AG09319 (cell line): ENCODE measurements at places on chromosomes 2 and 18.

GRCh38 chr2:11492244-11492643 is 26.3 kb upstream of the E2F6 start:
- no peak for DNase-seq

DNA sequence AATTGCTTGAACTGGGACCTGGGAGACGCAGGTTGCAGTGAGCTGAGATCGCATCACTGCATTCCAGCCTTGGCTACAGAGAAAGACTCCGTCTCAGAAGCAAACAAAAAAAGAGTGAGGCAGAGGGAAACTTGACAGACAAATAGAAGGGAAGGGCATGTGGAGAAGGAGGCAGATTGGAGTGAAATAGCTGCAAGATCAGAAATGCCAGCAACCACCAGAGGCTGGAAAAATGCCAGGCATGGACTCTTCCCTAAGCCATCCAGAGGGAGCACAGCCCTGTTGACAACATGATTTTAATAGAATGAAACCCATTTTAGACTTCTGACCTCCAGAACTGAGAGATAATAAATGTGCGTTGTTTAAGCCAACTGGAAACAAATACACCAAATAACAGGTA is 447.2 kb upstream of the SPHKAP start:
- no peak for DNase-seq

- no peak for DNase-seq
Measured at GRCh38 chr2:186702006-186702405, 8.1 kb downstream of the FAM171B start.

- no peak for DNase-seq
Measured at GRCh38 chr2:143252138-143252907, 123.1 kb downstream of the ARHGAP15 start.

- DNase-seq: no peak
Measured at GRCh38 chr18:75034937-75035336, 174.0 kb downstream of the PTGR3 start.

DNA sequence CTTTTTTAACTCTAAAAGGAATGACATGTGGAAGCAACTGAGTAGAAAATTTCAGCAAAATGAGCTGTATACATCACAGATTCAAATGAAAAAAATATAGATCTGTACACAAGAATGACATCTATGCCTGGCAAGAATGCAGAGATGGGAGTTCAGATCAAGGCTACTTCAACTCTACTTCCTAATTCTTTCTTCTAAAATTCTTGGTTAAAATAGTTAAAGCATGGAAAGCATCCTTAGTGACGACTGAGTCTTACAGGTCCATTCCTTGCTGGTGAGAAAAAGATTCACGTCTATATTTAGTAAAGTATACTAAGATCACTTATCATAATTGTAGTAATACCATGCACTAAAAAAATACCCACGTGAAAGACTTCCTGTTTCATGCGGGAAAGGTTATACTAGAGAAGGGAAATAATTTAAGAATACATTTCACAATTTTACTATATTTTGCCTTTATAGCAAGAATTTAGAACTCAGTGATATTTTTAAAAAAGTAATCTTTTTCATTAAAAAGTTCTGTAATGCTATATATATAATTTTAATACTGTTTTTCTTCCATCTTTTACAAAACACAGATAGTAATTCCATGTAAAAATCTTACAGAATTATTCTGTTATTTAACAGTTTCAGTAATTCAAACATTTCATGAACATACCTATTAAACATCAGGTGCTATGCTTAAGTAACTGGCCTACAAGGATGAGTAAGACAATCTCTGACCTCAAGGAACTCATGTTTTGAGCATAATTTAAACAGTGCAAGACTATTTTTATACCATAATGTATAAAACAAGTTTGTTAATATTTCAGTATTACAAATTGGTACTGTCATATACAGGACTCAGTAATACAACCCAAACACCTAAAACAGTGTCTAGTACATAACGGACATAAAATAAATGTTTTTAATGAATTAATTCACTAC is 159.6 kb downstream of the BAZ2B start:
- no peak for DNase-seq

GRCh38 chr2:36919041-36919837 is 47.1 kb downstream of the STRN start:
- no peak for DNase-seq

GRCh38 chr2:210961249-210961648 is 404.9 kb downstream of the CPS1 start:
- DNase-seq: no peak

DNA sequence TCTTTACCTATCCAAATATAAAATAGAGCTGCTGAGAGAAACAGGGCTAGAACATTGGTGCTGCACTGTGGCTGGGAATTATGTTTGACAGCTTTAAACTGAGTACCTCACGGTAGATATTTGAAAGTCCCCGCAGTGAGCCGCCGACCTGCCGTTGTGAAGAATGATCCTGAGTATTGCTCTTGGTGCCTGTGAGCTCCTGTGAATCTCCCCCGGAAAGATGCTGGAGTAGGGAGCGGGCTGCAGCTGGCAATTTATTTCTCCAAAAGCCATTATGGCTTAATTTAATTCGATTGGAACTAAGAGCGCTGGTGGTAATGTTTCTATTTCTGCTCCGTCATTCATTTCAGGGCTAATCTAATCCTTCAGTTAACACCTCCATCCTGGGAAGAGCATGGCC is 129.4 kb upstream of the TPO start:
- DNase-seq: no peak

GRCh38 chr18:48879008-48879431 is 71.7 kb downstream of the SMAD7 start:
- no peak for DNase-seq

GRCh38 chr2:100390001-100390940 is 27.2 kb downstream of the CHST10 start:
- DNase-seq: no peak

DNA sequence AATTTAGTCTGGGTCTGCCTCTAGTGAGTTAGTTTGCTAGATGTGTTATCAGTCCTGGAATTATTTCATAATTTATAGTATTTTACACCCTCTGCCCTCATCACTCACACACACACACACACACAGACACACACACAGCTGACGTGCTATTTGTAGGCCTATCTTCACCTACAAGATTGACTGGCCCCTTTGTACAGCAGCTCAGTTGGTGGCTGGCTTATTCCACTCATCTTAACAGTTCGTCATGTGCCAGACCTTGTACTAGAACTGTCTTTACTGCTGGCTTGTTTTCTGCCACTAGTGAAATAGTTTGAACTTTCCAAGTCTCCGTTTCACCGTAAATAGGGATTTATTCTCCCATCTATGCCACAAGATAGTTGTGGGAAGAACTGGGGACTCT is 21.3 kb downstream of the CENPO start:
- DNase-seq: no peak

GRCh38 chr2:64277101-64277849 is 133.1 kb upstream of the PELI1 start:
- no peak for DNase-seq

DNA sequence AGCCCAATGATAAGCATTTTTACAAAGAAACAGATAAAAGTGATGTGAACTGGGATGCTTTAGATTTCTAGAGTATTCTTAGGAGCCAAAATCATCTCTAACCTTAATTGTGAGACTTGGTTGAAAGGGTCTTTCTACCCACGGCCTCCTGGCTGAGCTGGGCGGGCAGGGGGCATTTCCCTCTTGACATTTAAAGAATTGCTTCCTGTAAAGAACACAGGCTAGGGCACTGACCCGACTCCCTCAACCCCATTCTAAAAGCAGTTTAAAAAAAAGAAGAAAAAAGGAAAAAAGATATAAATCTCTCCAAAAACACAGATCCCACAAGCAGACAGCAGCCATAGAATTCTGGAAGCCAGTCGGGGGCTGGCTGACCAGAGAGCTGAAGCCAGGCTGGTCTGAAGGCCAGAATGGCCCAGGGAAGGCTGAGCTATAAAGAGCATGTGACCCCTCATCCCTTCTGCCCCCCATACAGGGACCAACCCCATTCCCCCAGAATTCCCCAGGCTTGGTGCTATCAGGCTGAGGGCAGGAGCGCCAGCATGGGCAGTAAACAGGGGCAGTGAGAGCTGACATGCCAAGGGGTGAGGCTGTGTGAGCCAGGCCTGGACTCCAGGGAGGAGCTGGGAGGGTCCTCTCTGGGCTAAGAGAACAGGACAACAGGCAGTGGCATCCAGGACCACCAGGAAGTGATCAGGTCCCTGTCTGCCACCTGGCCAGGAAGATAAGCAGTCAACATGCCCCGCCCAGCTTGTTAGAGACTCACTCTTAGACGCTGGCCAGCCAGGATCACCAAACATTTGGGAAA is 188.5 kb downstream of the HDAC4 start:
- no peak for DNase-seq

- no peak for DNase-seq
Measured at GRCh38 chr2:37026050-37026449, 58.1 kb downstream of the HEATR5B start.

- DNase-seq: no peak
Measured at GRCh38 chr2:152348388-152348787, 13.4 kb downstream of the FMNL2 start.

DNA sequence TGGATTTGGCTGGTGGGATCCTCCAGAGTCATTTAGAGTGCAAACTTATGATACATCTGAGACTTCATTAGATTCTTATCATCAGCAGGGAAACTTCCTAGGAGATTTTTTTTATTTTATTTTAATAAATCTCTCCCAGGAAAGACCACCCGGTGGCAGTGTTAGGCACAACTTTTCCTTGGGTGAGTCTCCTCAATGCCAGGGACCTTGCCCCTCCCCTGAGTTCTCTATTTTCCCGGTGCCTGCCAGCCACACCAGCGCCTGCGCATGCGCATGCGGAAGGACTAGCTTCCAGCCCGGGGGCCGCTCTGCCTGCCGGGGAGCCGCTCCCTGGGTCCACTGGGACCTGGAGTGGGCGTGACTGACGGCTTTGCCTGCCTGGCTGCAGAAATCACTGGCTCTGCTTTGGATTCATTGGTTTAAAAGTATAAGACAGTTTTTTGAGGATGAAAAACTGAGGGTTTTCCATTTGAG is 86.6 kb downstream of the TMEM182 start:
- no peak for DNase-seq

GRCh38 chr2:189798312-189799029 is 14.2 kb downstream of the PMS1 start:
- DNase-seq: no peak

GRCh38 chr2:174412256-174412655 is 16.7 kb downstream of the SCRN3 start:
- no peak for DNase-seq

GRCh38 chr2:45497355-45497754 is 113.7 kb downstream of the SRBD1 start:
- no peak for DNase-seq

GRCh38 chr18:22974001-22974400 is 40.9 kb downstream of the RBBP8 start:
- DNase-seq: no peak

- DNase-seq: no peak
Measured at GRCh38 chr18:46577546-46577945, 79.5 kb downstream of the LOXHD1 start.

DNA sequence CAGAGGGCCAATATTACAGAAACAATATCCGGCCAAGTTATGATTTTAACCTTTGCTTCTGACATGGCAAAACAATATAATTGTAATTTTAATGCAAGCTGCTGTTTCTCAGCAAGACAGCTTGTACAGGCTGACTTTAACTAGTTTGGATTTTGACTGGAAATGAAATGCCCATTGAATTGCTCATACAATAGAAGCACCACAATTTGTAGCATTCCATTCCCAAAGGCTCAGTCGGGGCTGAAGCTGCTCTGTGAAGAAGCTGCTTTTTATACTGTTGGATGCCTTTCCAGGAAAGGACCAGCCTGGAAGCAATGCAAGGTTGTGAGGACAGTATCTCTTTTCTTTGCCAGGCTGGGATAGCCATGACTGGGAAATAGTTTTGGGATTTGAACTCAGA is 677.0 kb upstream of the FANCL start:
- DNase-seq: no peak
